ENCODE measurements at places on chromosomes 3 and 15.

DNA sequence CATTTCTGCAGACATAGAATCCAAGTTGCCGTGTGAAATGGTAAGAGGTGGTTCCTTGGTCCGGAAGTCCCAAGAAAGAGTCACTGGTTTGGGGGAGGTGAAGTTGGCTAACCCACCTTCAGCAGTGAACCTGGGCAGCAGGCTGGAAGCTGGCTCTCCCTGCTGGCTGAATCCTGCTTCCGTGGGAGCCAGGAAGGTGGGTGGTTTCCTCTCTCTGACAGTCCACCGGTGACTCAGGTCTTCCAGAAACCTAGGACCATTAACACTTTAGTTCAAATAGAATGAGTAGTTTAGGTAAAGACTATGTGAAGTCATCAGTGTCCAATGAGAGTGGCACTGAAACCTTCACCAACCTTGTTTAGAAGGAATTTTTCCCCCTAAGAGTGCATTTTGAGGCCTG, 87.4 kb upstream of the CACNA2D3 start:
- DNase-seq, result no peak

- no peak for DNase-seq
Measured at GRCh38 chr3:29281094-29281343, 148 bp downstream of the RBMS3 start.

GRCh38 chr15:90095521-90095959, 6.7 kb downstream of the IDH2 start:
- DNase-seq, result no peak

GRCh38 chr15:59315914-59316451, 56.7 kb downstream of the MYO1E start:
- no peak for DNase-seq

DNA sequence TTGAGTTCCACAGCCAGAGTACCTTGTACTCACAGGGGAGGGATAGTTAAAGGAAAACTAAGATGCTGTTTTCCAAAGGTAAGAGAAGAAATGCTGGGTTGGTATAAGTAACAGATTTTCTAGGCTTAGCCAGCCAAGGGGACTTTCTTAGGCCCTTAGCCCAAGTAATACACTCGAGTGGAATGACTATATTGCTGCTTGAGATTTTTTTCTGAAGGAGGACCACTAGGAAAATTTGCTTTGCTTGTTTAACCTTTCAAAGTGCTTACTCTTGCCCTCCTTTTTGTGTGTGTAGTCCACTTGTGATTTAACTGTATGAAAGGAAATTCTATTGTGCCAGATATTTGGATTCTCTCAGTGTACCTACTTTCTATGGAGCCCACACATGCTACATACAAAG, 50.5 kb downstream of the IL5RA start:
- DNase-seq, result no peak

DNA sequence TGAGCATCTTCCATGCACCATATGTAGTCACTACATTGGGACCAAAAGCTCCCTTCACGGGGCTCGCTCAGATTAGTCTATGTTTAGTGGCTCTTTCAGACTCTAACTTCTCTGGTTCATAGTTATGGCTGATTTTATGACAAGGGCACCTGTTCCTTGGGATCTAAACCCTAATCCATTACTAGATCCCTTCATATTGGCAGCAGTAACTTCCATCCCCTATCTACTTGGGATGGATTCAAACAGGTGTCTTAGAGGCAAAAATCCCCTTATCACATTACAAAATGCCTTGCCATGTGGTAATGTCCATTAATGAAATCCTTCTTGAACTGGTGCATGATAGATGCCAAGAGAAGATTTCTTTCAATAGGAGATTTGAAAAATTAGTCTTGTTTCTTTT, 96.7 kb upstream of the TP63 start:
- DNase-seq, result no peak

- DNase-seq, result no peak
Measured at GRCh38 chr3:157087780-157088600, 72.0 kb downstream of the CCNL1 start.

DNA sequence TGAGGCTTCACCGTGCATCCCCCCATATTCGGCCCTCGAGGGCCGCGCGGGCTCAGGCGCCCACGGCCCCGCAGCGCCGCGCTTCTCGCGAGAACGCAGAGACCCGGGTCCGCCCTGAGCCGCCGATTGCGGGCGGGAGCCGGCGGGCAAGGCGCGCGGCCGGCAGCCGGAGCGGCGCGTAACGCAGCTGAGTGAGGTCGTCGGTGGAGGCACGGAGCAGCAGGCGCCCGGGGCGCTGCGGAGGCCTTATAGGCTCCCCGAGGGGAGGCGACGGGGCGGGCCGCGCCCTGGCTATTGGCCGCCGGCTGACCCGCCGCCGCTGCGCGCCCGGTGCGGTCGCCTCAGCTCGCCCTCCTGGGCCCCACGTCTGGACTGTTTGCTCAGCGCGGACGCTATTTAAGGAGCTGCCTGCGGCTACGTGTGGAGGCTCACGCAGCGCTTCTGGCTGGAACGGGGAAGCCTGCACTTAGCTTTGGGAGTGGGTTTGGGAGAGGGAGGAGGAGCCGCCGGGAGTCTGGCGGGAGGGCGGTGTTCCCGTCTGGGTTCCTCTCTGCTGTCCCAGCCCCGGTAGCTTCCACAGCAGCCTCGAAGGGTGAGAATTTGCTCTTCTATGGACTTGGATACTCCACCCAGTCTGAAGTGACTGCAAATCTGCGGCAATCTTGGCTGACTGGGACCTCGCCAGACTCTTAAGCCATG, at the start of gene PLOD2:
Gene PLOD2 (minus strand): TSS at position 221 of the 699 bp plus-strand sequence. CDS start 195 bp downstream, at position 26.
- DNase-seq, result peak; percentile 87

DNA sequence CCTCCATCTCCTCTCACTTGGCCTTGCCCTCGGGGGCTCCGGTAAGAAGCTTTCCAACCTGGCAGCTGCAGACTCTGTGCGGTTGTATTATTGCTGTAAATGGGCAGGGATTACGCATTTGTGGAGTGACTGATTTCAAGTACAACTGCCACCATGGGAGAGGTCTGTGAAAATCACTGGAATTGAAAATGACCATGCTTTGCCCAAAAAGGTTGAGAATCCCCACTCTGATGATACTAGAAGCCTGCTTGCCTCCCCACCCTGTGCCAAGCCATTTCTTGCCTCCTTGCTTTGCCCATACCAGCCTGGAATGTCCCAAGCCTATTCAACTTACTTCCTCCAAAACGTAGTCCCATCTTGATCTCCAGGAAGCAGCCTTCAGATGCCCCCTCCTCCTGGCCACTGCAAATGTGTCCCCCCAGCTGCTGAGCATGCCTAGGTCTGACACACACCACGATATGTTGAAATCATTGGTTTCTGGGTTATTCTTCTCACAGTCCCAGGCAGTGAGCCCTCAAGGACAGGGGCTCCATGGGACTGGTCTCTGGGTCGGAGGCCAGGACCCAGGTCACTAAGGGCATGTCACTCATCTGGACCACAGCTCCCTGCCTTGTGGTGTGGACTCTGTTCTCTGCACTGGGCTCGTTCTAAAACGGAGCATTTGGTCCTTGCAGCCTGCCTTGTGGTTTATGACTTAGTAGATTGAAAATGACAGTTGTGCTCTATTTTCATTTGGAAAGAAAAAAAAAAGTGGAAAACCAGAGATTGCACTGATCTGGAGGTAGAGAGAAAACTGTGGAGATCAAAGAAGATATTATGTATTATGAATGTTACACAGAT, 42.9 kb downstream of the SMAD3 start:
- peak; percentile 60 for DNase-seq

- DNase-seq, result no peak
Measured at GRCh38 chr3:65026151-65026550, 338.4 kb upstream of the ADAMTS9 start.

GRCh38 chr15:65884511-65884910, 15.2 kb downstream of the RAB11A start:
- DNase-seq, result peak; percentile 52

DNA sequence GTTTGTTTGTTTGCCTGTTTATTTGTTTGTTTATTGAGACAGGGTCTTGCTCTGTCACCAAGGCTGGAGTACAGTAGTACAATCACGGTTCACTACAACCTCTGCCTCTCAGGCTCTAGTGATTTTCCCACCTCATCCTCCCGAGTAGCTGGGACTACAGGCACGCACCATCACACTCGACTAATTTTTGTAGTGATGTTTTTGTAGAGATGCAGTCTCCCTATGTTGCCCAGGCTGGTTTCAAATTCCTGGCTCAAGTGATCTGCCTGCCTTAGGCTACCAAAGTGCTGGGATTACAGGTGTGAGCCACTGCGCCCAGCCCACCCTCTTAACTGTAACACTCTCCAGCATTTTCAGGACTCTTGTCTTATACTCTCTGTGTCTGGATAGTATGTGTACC, 26.7 kb downstream of the PLD1 start:
- no peak for DNase-seq

- no peak for DNase-seq
Measured at GRCh38 chr3:15429080-15429479, 1.7 kb downstream of the EAF1 start.

DNA sequence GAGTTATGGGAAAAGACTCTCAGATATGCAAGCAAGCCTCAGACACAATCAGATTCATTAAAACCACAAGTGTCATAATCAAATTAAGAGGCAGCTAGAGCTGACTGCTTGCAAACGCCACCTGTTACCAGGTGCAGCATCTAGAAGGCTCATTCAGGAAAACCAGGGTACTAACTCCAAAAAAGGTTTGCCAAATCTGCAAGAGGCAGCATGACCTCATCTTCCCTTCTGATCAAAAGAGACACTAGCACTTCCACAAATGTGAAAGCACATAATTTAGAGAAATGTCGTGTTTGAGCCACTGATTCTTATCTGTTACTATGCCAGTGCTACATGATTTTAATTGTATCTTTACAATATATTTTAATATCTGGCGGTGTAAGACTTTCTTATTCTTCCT, 123.3 kb upstream of the NANOGP8 start:
- DNase-seq, result peak; percentile 4

- no peak for DNase-seq
Measured at GRCh38 chr3:143160437-143160836, 40.9 kb downstream of the CHST2 start.

DNA sequence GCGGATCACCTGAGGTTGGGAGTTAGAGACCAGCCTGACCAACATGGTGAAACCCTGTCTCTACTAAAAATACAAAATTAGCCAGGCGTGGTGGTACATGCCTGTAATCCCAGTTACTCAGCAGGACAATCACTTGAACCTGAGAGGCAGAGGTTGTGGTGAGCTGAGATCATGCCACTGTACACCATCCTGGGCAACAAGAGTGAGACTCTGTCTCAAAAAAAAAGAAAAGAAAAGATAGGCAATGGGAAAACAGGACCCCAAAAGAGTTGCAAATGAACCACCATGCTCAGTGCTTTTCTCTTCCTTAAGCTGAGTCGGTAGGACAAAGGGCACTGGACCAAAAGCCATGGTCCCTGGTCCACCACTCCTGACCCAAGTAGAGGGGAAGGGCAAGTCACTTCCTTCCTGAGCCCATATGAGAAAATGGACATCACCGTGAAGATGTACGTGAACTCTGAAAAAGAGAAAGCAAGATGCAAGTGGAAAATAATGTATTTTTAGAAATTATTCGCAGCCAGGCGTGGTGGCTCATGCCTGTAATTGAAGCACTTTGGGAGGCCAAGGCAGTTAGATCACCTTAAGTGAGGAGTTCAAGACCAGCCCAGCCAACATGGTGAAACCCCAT, 2.6 kb downstream of the ITGB5 start:
- no peak for DNase-seq

- no peak for DNase-seq
Measured at GRCh38 chr3:171351676-171352075, 108.5 kb downstream of the TNIK start.

- peak; percentile 38 for DNase-seq
Measured at GRCh38 chr15:67521783-67522568, 1.0 kb downstream of the C15orf61 start.

DNA sequence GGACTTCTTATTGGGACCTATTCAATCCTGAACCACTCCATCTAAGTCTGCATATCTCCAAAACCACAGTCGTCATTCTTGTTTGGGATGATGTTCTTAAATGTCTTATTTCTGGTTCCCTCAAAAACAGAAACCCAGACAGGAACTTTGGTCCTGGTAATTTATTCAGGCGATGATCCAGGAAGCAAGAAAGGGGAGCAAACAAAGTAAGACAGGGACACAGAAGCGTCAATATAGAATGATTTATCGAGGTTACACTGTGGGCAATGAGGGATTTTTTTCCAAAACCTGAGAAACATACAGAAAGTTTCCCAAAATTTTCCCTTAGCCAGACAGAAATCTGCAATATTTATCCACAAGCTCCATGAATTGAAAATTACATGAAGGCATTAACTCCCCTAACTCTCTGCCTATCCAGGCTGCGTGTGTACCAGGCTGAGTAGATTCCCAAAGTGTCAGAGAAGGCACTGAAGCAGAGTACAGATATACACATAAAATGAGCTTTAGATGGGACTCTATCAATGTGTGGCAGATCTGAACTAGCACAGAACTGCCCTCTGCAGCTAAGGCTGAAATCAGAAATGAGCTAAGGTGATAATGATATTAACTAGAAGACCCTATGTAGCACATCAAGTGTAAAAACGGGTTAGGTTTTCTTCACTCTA, 43.2 kb downstream of the TP63 start:
- no peak for DNase-seq

DNA sequence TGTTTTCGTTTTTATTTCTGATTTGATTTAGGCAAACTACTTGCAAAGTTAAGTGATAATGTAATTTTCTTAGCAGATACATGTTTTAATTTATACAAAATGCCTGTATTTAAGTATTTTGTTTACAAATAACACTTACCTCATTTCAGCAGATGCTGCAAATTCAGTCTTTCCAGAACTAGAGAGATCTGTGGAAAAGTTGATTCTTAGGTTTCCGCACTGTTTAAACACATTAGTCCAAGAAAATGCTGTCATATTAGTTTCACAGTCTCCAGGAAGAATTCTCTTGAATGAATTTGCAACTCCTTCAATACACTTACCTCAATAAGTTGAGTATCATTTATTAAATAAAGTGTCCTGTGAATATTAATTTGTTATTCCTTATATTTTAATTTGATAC, 383.1 kb downstream of the NAALADL2 start:
- DNase-seq, result no peak

- DNase-seq, result no peak
Measured at GRCh38 chr3:121740896-121741295, 8.6 kb downstream of the GOLGB1 start.

- no peak for DNase-seq
Measured at GRCh38 chr3:89025185-89025584, 82.2 kb upstream of the EPHA3 start.

- peak; percentile 80 for DNase-seq
Measured at GRCh38 chr15:88621789-88622604, 857 bp downstream of the AEN start.

DNA sequence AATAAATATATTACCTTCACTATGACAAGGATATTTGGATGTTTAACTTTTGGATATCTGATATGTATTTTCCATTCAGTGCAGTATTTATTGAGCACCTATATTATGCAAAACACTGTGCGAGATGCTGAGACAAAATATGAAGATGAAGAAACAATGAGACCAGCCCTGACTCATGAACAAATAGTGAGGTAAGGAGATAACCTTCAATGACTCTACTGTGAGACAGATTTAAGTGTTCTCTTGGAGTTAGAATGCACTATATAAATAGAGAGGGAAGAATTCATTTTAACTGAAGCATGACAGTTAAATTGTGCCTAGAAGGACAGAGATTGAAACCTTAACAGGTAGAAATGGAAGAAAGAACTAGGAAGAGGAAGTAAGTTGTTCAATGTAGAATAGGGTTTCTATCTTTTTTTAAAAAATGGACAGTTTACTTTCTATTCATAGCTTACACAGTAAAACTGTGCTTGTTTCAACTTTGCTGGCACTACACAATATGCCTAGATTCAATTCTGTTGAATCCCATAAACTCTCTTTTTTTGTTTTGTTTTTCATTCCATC, 124.2 kb downstream of the ZBTB20 start:
- DNase-seq, result no peak

Measured in hematopoietic multipotent progenitor cell treated with erythropoietin and hydrocortisone succinate and interleukin-3 and kit ligand, for 4 days (in vitro differentiated cells).